ENCODE measurements at places on chromosomes 4 and X.

DNA sequence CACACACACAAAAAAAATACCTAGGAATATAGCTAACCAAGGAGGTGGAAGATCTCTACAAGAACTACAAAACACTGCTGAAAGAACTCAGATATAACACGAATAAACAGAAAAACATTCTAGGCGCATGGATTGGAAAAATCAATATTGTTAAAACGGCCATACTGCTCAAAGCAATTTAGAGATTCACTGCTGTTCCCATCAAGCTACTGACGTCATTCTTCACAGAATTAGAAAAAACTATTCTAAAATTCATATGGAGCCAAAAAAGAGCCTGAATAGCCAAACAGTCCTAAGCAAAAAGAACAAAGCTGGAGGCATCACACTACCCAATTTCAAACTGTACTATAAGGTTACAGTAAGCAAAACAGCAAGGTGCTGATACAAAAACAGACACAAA lies 390.2 kb downstream of the IDS start:
- no peak for DNase-seq

DNA sequence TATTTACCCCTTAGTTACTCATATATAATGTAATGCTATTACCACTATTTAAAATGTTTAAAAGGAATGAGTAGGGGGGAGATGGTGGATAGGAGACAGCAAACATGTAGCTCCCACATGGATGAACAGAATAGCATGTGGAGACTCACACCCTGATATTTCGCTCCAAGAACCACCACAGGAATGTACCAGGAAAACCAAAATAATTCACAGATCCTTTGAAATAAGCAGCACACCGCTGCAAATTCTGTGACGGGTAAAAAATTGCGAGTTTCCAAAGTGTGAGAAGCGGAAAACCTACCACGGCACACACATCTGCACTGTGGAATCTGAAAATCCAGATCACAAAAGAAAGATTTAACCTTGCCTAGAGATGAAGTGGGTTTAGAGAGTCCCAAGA lies 428.2 kb downstream of the TLL1 start:
- DNase-seq: no peak

- no peak for DNase-seq
These were observed 13.5 kb upstream of the ASMTL start for GRCh38 chrX:1466232-1466661.

GRCh38 chr4:43999669-44000068 lies 448.9 kb downstream of the KCTD8 start:
- DNase-seq: no peak

GRCh38 chrX:3143043-3143799 lies 102.0 kb downstream of the ARSF start:
- DNase-seq: no peak

DNA sequence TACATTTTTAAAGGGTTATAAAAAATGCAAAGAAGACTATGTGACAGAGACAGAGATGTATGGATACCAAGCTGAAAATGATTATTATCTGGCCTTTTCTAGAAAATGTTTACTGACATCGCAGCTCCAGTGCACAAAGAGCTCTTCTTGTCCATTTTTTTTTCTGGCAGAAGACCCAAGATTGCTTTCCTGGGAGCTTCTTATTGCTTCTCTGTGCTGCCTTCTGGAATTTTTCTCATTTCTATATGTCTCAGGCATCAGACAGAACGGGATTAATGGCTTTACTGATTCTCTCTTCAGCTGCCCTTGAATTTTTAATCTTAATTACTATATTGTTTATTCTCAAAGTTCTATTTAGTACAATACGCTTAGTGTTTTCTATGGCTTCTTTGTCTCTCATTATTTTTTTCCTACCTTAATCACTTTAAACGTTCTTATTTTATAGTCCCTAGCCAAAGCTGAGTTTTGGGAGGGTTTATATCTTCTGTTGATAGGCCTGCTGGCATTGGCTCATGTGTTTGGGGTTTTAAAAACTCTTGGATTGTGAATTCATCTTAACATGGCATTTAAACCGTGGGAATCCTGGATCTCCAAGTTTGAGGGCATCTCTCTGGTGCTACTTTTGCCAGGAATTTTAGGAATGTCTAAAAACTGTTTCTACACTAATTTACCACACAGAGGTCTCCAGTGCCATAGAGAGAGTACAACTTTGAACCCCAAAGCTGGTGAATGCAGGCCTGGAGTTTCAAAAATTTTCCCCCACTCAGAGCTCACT lies 138.9 kb upstream of the LNX1 start:
- no peak for DNase-seq

- no peak for DNase-seq
These were observed 81.7 kb upstream of the ARHGAP24 start for GRCh38 chr4:85393201-85393600.

- DNase-seq: no peak
These were observed 31.8 kb downstream of the MSL3 start for GRCh38 chrX:11789809-11790208.

Data from activated T-cell treated with anti-CD3 and anti-CD28 coated beads for 1 hour (primary cell).